Stimulated activated CD8-positive, alpha-beta memory T cell treated with anti-CD3 and anti-CD28 coated beads, Interleukin-12 subunit alpha, Interleukin-12 subunit beta, amount 100 ng/mL, for 1 hour (primary cell): ENCODE measurements at places on chromosomes 13 and 19.
A peak's percentile ranks its signal among the peaks of the same experiment; 100 is the strongest.

DNA sequence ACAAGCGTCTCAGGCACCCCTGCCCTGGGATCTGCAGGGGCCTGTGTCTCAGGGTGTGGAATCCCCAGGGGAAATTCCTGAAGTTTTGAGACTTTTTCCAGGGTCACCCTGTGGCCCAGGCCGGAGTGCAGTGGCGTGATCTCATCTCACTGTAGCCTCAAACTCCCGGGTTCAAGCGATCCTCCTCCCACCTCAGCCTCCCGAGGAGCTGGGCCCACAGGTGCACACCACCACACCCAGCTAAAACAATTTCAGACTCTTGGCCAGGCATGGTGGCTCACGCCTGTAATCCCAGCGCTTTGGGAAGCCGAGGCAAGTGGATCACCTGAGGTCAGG is 4.0 kb downstream of the CAPN12 start:
- no peak for DNase-seq

- no peak for DNase-seq
These were observed 70.6 kb upstream of the SERP2 start for GRCh38 chr13:44302940-44303575.

GRCh38 chr19:40256512-40256911 is 28.6 kb downstream of the AKT2 start:
- no peak for DNase-seq

GRCh38 chr13:36888645-36889044 is 31.4 kb downstream of the SMAD9 start:
- DNase-seq: no peak

- no peak for DNase-seq
These were observed 2.1 kb downstream of the DMKN start for GRCh38 chr19:35511337-35511736.

DNA sequence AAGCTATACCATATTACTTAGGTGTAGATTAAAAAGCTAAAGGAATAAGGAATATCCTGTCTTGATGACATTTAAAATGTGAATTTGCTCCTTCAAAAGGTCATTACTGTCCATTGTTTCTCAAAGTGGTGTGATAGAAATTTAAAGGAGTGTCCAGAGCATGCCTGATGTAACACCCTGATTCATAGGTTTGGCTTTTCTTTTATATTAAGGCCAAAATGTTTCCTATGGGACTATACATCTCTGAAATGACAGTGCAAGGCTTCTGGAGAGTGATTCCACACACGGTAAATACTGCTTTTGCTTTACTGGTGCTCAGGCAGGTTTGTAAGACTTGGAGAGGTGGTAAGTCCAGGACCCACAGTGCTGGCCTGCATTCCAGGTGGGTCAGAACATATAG is 289.9 kb downstream of the RFC3 start:
- DNase-seq: no peak

DNA sequence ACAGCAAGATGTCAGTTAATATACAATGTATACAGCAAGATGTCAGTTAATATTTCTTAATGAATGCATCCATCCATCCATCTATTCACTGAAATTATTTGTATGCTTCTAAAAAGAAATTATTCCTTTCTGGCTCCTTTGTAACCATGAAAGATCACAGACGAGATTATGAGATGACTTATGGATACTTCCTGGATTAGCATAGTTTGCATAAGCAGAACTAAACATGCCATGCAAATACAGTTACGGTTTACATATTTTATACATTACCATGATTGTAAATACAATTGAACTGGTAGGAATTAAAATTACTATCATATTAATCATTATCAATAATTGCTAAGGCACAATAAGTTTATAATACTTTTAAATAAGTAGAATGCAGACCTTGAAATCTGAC is 32.7 kb downstream of the NALCN start:
- no peak for DNase-seq

DNA sequence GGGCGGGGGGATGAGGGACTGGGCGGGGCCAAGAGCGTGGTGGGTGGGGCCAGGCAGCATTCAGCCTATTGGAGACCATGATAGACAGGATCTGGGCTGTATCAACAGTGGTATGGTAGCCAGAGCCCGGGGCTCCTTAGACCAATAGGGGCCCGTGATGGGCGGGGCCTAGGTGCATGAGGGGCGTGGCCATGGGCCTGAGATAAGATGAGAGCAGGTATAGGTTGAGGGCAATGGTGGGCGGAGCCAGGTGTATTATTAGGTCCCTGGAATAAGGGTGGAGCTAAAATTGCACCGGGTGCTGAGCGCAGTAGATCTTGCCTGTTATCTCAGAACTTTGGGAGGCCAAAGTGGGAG is 5.3 kb downstream of the ABCA7 start:
- no peak for DNase-seq

DNA sequence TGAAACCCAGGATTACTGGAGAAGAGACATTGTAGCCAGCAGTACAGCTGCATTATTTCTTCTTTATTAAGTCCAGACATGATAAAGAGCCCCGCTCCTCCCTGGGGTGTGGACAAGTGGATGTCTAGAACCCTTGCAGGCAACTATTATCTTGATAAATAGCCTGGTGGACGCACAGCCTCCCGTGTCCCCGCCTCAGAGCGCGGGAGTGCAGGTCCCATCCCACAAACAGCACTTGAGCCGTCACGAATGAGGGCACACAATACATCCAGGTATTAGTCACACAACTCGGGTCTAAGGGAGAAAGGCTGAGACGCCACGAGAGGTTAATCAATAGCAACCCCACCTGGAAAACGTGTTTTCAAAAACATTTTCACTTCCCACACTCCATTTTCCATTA is 213.2 kb upstream of the SOX1 start:
- DNase-seq: no peak

- DNase-seq: no peak
These were observed at the start of gene PVR for GRCh38 chr19:44643605-44644401. Gene PVR (plus strand): TSS chr19:44643910. CDS start chr19:44644097, 187 bp downstream.

DNA sequence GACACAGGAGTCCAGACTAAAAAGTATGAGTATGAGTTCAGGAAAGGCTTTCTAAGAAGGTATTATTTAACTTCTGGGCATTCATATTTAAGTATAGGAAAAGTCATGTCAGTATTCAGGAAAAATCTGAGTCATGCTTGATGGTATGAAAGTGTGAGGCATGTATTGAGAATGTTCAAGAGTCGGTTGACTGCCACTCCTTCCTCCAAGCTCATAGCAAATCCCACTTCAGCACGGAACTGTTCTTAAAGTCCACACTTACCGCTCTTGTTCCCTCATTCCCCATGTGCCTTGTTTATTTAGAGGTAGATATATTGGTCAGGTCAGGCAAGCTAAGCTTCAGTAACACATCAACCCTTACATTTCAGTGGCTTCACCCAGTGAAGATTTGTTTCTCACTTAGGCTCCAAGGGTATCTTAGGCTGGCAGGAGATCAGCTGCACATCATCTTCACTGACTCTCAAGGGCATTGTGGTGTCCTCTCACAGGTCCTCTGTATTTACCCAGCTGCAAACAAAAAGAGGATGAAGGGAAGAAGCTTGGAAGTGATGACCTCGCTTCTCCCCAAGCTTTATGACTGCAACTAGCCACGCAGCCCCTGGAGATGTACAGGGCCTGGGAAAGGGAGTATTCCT is 1189.2 kb downstream of the EFNB2 start:
- DNase-seq: no peak

- no peak for DNase-seq
These were observed 2.2 kb upstream of the LSR start for GRCh38 chr19:35246466-35247092.

DNA sequence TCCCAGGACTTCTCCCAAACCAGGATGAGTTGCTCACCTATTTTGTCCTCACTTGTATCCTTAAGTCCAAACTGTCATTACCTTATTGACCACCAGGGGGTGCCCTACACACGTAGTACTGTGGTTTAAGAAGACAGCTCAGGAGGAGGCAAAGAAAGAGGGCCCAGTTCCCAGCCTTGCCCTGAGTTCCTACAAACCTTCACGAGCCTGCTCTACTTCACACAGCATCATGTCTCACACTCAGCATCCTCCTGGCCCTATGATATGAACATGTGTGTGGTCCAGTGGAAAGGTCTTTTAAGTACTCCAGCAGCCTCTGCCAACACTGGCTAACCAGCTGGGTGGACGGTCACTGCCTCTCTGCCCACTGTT is 8.1 kb upstream of the ZNF784 start:
- peak; percentile 83 for DNase-seq

GRCh38 chr13:92122186-92122853 is 723.9 kb downstream of the GPC5 start:
- DNase-seq: no peak

GRCh38 chr13:49435992-49436391 is 7.9 kb downstream of the CAB39L start:
- no peak for DNase-seq

DNA sequence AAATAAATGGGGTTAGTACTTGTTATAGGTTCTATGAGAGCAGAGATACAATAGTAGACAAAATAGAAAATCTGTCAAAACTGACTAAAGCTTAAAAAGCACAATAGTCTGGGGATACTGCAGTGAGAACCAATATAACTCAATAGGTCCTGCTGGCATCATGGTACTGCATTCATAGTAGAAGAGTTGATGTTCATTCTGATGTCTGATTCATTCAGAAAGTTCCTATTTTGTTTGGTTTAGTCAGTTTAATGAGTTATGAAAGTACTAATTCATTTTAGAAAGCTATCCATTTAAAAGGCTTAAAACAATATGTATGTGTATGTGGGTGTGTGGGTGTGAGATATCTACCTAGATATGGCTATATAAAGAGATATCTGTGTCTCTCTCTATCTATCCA is 152.8 kb downstream of the LHFPL6 start:
- DNase-seq: no peak
